ENCODE measurements at places on chromosomes 7 and 10. TPM values are rescaled to one million over a fixed set of nuclear protein-coding genes. Genes with fewer than 3 reads are reported as not detected.

LIPM gene
- not detected for total RNA-seq

IGFBP1 gene
- total RNA-seq = 0.31 TPM

- DNase-seq = no peak
These were observed 9.1 kb upstream of the DMBT1 start for GRCh38 chr10:122551450-122551849.

- DNase-seq = no peak
These were observed 32.9 kb downstream of the CELF2 start for GRCh38 chr10:11050301-11051287.

- DNase-seq = no peak
These were observed 130.4 kb upstream of the HPS1 start for GRCh38 chr10:98577168-98577567.

GRCh38 chr10:95337423-95338160 lies 46.8 kb upstream of the PDLIM1 start:
- DNase-seq = no peak
